ENCODE measurements at places on chromosomes 4 and X.

DNA sequence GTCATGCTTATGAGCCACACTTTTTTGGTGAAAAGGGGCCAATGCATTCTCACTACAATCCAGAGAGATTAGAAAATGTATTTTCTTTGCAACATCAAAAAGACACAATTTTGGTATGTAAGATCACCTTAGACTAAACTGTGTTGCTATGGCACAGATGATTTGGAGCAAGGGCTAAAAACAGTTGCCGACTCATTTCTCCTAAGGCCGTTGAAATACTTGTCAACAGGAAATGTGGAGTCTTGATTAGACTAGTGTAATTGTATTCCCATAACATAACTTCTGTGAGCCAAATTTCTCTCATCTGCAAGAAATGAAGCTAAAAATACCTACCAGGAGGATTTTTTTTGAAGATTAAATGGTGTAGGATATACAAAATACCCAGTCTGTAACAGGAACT lies 2547.7 kb downstream of the ARAP2 start:
- DNase-seq: no peak

DNA sequence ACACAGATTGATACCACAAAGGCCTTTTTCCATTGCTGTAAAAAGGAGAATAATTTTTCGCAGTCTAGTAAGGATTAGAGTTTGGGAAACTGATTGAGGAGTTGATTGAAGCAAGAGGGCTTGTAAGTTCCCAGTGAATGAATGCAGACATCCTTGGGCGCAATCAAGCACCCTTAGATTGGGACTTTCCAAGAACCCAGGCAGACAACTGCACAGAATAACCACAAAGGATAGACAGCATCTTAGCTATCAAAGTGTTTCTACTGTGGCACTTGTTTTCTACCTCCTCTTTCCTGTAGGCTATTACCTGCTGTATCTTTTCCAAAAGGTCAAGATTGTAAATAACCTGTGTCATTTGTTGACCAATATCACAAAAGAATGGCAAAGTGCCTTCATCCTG lies 2.6 kb downstream of the COX18 start:
- DNase-seq: no peak

GRCh38 chr4:140450352-140450751 lies 22.9 kb upstream of the CLGN start:
- no peak for DNase-seq

DNA sequence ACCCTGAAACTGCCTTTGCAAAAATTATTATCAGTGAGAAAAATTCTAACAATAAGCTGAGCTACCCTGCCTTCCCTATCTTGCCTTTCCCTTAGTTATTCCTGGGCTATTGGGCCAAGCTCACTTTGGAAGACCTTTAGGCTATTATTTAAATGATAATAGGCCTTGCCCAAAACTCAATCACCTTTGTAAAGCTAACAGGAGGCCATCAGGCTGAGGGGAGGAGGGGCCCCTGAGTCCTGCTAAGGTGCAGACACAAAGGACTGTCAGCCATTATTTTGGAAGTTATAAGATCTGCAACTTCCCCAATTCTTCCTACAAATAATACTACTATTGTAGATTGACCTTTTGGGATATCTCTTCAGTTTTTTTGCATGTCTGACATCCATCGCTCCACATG lies 278.8 kb upstream of the DIAPH2 start:
- no peak for DNase-seq

Data from activated naive CD8-positive, alpha-beta T cell treated with anti-CD3 and anti-CD28 coated beads for 36 hours (primary cell).